ENCODE measurements at places on chromosomes 3 and 15.

DNA sequence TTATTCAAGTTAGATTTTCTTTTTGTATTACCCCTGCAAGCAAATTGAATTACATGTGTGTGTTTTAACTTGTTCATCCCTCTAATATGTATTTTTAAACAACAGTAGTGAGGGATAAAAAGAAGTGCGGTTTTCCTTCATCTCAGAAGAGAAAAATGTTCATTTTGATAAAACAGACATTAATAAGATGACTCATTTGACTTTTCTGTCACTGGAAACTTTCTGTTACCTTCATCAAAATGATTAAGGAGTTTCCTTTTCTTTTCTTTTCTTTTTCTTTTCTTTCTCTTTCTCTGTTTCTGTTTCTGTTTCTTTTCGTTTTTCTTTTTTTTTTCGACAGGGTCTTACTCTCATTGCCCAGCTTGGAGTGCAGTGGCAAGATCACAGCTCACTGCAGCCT is 53.0 kb downstream of the ECT2 start:
- no peak overlapping the region for H3K4me3 ChIP-seq
- H3K4me1 ChIP-seq = peaks cover 2% of the 10 kb centered on the region
- DNase-seq = no peak
- H3K27ac ChIP-seq = no peak overlapping the region
- H3K36me3 ChIP-seq = peaks cover 33% of the 10 kb centered on the region

DNA sequence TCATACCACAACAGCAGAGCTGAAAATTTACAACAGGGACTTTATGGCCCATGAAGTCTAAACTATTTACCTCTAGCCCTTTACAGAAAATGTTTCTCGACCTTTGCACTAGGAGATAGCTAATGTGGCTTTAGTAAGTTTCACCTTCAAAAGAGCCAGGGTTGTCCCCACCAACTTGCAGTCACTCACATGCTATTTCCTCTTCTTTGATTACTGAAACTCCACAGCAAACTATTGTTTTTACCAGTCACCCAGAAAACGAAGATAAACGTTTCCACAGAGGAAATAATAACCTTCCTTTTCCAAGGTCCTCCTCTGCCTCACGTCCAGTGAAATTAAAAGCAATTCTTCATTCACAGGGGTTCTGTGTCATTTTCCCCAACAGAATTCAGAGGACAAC is 48.2 kb downstream of the WWTR1 start:
- DNase-seq = no peak
- peak overlapping the region; percentile 3 for H3K27ac ChIP-seq
- H3K36me3 ChIP-seq = no peaks in the 10 kb centered on the region
- H3K27me3 ChIP-seq = peaks cover 4% of the 10 kb centered on the region

DNA sequence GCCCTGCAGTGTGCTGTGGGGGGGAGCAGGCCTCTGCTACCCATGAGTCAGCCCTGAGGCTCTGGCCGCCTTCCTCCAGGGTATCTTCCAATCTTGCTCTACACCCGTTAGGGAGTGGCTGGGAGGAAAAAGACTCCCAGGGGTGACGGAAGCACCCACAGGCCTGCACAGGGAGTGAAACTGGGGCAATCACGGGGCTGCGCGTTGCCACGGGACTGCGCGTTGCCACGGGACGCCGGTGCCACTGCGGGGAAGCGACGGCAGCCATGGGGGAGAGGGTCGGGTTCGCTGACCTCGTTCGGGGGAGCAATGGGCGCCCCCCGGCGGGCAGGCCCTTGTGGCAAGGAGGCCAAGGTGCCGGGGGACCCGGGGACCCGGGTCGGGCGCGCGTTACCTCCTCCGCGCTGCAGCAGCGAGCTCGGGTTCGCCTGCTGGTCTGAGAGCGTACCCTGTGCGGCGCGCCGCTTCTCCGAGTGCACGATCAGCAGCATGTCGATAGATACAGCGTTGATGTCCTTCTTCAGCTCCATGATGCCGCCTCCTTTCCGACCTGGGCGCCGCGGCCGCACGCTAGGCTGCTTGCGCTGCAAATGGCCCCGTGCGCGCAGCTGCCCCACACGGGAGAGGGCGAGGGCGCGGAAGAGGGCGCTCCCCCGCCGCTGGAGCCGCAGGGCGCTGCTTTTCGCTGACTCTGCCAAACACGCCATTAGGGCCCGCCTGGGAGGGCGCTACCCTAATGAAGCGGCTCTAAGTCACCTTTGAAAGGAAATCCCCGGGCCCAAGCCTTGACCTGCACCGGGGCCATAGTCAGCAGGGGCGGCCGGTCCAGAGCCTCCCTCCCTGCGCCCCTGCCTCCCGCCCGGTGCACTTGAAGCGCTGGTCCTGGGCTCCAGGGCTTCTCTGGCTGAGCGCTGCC is at the start of gene KY:
Gene KY, minus strand, starts transcription at position 592 of the 916 bp plus-strand sequence. Its CDS starts 62 bp downstream, at position 530.
- peaks cover 65% of the 10 kb centered on the region for H3K27me3 ChIP-seq
- H3K4me1 ChIP-seq = peaks cover 2% of the 10 kb centered on the region
- no peak within 1 kb of the TSS for H3K27ac ChIP-seq
- no peak within 1 kb of the TSS for H3K4me3 ChIP-seq
- H3K36me3 ChIP-seq = no peaks in the 10 kb centered on the region

DNA sequence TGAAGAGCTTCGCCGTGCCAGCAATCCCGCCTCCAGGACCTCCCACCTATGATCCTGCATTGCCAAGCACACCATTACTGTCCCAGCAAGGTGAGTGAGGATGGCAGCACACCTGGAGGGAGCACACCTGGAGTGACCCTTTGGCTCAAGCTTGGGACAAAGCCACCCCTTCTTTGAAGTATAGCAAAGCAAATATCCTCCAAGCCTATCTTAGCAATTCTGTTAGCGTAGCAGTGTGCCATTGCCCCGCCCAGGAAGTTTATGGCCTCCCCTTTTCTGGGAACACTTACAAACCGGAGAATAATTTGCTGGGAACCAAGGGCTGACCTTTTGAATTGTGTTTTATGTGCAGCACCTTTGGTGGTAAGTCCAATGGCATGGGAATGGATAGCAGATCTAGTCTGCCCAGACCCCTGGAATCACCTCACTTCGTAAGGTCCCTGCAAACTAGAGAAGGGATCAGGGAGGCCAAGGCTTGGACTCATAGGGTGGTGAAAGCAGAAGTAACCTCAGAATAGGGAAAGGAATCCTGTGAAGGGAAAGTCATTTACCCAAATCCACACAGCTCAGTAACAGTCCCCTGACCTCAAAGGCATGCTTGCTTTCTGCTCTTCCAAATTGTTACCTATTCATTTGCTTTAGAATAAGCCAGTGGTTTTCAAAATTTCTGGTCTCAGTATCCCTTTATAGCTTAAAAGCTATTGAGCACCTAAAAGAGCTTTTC is 70.1 kb downstream of the HCN4 start:
- no peak overlapping the region for H3K4me3 ChIP-seq
- no peaks in the 10 kb centered on the region for H3K36me3 ChIP-seq

DNA sequence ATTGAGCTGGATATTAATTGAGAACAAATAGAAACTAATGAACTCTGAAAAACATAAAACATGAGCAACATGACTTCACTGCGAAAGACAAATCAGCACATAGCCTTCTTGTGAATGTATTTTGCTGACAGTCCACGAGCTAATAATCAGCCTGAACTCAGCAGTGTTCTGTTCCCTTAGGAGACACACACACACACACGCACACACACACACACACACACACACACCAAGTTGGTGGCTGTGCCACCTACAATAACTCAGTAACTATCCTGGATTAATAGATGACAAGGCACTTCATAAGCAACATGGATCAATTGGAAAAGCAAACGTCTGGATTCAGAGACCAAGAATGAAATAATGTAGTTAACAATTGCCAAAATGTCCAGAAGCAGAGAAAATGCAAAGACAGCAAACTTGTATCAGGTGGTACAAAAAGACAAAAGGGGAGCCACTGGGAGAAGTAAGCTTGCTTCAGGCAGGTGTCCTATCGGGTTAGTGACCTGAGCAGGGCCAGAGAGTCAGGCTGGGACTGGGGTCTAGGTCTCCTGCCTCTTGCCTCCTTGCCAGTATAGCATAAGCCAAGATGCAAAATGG is 20.5 kb upstream of the UBE2Q2 start:
- no peak overlapping the region for H3K27ac ChIP-seq
- no peaks in the 10 kb centered on the region for H3K36me3 ChIP-seq
- peaks cover 16% of the 10 kb centered on the region for H3K4me1 ChIP-seq
- H3K4me3 ChIP-seq = no peak overlapping the region
- no peak for DNase-seq

GRCh38 chr3:196835086-196835485 is 32.6 kb upstream of the SENP5 start:
- H3K27me3 ChIP-seq = no peaks in the 10 kb centered on the region
- no peak for DNase-seq
- peaks cover 3% of the 10 kb centered on the region for H3K4me1 ChIP-seq
- H3K27ac ChIP-seq = no peak overlapping the region
- no peak overlapping the region for H3K4me3 ChIP-seq

GRCh38 chr3:84959470-84960271 is 882 bp downstream of the CADM2 start:
- no peak for DNase-seq
- no peak overlapping the region for H3K27ac ChIP-seq
- peaks cover 11% of the 10 kb centered on the region for H3K4me1 ChIP-seq
- H3K4me3 ChIP-seq = peak overlapping the region; percentile 33
- no peaks in the 10 kb centered on the region for H3K36me3 ChIP-seq

DNA sequence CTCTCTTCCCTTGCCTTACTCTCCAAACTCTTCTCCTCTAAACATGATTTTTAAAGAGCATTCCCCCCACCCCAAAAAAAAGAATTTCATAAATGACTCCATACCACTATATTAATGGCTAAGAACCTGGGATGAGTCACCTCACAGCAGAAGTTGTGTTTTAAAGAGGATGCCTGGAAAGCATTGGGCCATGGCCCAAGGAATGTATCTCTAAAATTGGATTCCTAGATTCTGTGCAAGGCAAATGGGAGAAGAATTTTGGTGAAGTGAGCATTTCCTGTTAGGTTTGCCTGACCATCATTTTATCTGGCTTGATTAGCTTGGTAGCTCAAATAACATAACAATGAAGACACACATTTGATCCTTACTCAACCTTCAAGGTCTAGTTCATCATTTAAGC is 251.4 kb downstream of the NR1D2 start:
- H3K4me3 ChIP-seq = no peak overlapping the region
- H3K4me1 ChIP-seq = no peaks in the 10 kb centered on the region
- H3K36me3 ChIP-seq = no peaks in the 10 kb centered on the region
- no peak for DNase-seq
- no peak overlapping the region for H3K27ac ChIP-seq
- H3K27me3 ChIP-seq = no peaks in the 10 kb centered on the region

DNA sequence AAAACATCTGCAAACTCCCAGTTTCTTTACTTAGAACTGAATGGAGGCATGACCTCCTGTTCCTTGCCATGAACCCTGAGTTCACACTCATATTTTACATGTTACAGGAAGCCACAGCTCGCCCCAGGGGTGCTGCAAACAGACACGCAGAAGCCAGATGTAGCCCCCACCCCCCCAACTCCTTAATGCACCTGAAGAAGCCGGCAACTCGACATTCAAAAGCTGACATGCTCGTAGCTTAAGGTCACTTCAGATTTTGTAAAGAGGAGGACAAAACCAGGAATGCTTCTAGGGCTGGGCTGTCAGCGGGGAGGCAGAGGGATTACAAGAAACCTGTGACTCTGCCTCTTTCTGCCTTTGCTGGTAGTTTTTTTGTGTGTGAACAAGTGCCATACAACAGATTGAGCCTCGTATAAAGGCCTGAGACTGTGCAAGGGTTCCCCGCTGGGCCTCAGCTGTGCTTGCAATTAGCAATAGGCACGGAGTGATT is 42.0 kb upstream of the FEZF2 start:
- H3K36me3 ChIP-seq = no peaks in the 10 kb centered on the region
- no peak overlapping the region for H3K27ac ChIP-seq
- H3K4me1 ChIP-seq = no peaks in the 10 kb centered on the region

GRCh38 chr15:47991357-47991756 is 129.4 kb upstream of the SLC24A5 start:
- H3K4me3 ChIP-seq = no peak overlapping the region
- H3K27me3 ChIP-seq = no peaks in the 10 kb centered on the region
- no peaks in the 10 kb centered on the region for H3K4me1 ChIP-seq
- no peak for DNase-seq
- H3K27ac ChIP-seq = no peak overlapping the region

GRCh38 chr3:53043738-53044137 is 2.1 kb downstream of the SFMBT1 start:
- peaks cover 14% of the 10 kb centered on the region for H3K36me3 ChIP-seq
- peaks cover 54% of the 10 kb centered on the region for H3K4me1 ChIP-seq
- no peak for DNase-seq
- peak overlapping the region; percentile 94 for H3K4me3 ChIP-seq
- H3K27ac ChIP-seq = peak overlapping the region; percentile 99

- peak overlapping the region; percentile 64 for H3K27ac ChIP-seq
- H3K36me3 ChIP-seq = no peaks in the 10 kb centered on the region
- H3K27me3 ChIP-seq = peaks cover 10% of the 10 kb centered on the region
- peaks cover 35% of the 10 kb centered on the region for H3K4me1 ChIP-seq
- peak; percentile 54 for DNase-seq
Measured at GRCh38 chr3:130093741-130094391, 12.2 kb downstream of the ALG1L2 start.

GRCh38 chr3:18046131-18046915 is 303.9 kb upstream of the TBC1D5 start:
- H3K4me1 ChIP-seq = no peaks in the 10 kb centered on the region
- H3K27ac ChIP-seq = no peak overlapping the region
- H3K27me3 ChIP-seq = no peaks in the 10 kb centered on the region
- H3K4me3 ChIP-seq = no peak overlapping the region
- H3K36me3 ChIP-seq = no peaks in the 10 kb centered on the region

DNA sequence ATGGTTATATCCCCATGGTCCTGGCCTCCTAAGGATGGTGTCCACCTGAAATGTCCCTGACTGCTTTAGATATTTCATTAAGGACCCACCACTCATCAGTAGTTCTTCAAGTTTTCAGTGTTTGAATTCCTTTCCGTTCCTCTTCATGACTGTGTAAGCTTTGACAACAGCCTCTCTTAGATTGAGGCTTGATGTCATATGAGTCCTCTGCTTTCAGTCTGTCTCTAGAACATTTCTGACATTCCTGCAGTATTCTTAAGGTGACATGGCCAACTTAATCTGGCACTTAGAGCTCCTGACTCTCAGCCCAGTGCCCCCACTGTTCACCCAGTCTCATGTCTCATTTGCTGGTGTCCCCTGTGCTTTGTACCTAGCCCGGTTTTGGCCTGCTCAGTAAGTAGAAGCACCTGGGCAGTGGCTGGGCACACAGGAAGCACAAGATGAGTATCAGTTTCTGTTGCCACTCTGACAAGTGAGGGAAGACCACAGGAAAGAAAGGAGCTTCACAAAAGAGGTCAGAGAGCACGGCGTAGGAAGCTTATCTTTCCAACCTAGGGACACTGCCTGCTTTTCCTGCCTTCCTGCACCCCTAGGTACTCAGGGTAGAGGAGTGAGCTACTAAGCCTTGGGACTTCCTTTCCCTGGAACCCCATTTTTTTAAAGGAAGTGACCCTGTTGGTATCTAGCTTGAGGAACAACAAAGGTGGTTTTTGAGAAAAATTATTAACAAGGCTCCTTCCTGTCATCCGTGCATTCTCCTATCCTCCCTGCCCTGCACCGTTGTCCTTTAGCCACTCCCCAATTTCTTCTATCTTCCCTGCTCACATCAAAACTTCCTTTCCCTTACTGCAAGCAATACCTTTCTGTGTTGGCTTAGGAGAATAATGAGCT is 103.1 kb downstream of the KLHL25 start:
- H3K36me3 ChIP-seq = peaks cover 66% of the 10 kb centered on the region
- H3K27ac ChIP-seq = peak overlapping the region; percentile 95
- H3K27me3 ChIP-seq = no peaks in the 10 kb centered on the region
- peak; percentile 56 for DNase-seq
- H3K4me1 ChIP-seq = peaks cover 69% of the 10 kb centered on the region

- no peaks in the 10 kb centered on the region for H3K4me1 ChIP-seq
- no peak overlapping the region for H3K27ac ChIP-seq
- peaks cover 25% of the 10 kb centered on the region for H3K27me3 ChIP-seq
Measured at GRCh38 chr15:59873644-59874272, 130.4 kb upstream of the FOXB1 start.

GRCh38 chr15:72249142-72249810 is 18.3 kb upstream of the PKM start:
- DNase-seq = no peak
- peaks cover 48% of the 10 kb centered on the region for H3K36me3 ChIP-seq
- no peaks in the 10 kb centered on the region for H3K27me3 ChIP-seq
- H3K4me1 ChIP-seq = no peaks in the 10 kb centered on the region
